Activated CD4-positive, alpha-beta T cell treated with anti-CD3 and anti-CD28 coated beads for 36 hours (primary cell): ENCODE measurements at places on chromosomes 6 and 20.

- H3K36me3 ChIP-seq: peaks cover 61% of the 10 kb centered on the region
- H3K4me3 ChIP-seq: no peak overlapping the region
- H3K4me1 ChIP-seq: peaks cover 17% of the 10 kb centered on the region
- no peaks in the 10 kb centered on the region for H3K27me3 ChIP-seq
- no peak overlapping the region for H3K27ac ChIP-seq
Observed at GRCh38 chr20:47295921-47296426, 60.5 kb downstream of the ZMYND8 start.

GRCh38 chr6:164097551-164098398, 683.3 kb downstream of the QKI start:
- no peaks in the 10 kb centered on the region for H3K36me3 ChIP-seq
- H3K27ac ChIP-seq: no peak overlapping the region
- DNase-seq: no peak
- H3K4me3 ChIP-seq: no peak overlapping the region
- peaks cover 5% of the 10 kb centered on the region for H3K27me3 ChIP-seq

GRCh38 chr20:20373091-20373571, 5.2 kb downstream of the INSM1 start:
- peaks cover 11% of the 10 kb centered on the region for H3K4me1 ChIP-seq
- peaks cover 43% of the 10 kb centered on the region for H3K27me3 ChIP-seq
- no peak overlapping the region for H3K27ac ChIP-seq
- no peak overlapping the region for H3K4me3 ChIP-seq
- peaks cover 5% of the 10 kb centered on the region for H3K36me3 ChIP-seq

- peak; percentile 34 for DNase-seq
- H3K4me3 ChIP-seq: no peak overlapping the region
- peaks cover 31% of the 10 kb centered on the region for H3K27me3 ChIP-seq
- H3K4me1 ChIP-seq: peaks cover 21% of the 10 kb centered on the region
- H3K27ac ChIP-seq: no peak overlapping the region
Observed at GRCh38 chr6:148448369-148449012, 105.9 kb downstream of the SASH1 start.

GRCh38 chr20:38545771-38546170, 35.2 kb upstream of the ADIG start:
- no peaks in the 10 kb centered on the region for H3K27me3 ChIP-seq
- DNase-seq: no peak
- peaks cover 41% of the 10 kb centered on the region for H3K36me3 ChIP-seq

DNA sequence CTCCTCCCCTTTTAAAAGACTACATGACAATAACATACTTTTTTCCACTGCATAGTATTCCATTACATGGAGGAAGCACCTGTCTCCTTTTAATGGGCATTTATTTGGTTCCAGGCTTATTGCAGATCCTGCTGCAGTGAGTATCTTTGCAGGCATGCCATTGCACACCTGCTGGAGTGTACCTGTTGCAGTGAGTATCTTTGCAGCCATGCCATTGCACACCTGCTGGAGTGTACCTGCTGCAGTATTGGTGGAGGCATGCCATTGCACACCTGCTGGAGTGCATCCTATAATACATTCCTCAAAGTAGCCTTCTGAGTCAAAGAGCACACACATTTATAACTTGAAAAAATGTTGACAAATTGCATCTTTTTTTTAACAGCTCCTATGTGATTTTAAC, 1.6 kb downstream of the BFSP1 start:
- no peaks in the 10 kb centered on the region for H3K36me3 ChIP-seq
- no peak overlapping the region for H3K4me3 ChIP-seq
- no peak for DNase-seq
- H3K27ac ChIP-seq: no peak overlapping the region
- peaks cover 8% of the 10 kb centered on the region for H3K27me3 ChIP-seq

DNA sequence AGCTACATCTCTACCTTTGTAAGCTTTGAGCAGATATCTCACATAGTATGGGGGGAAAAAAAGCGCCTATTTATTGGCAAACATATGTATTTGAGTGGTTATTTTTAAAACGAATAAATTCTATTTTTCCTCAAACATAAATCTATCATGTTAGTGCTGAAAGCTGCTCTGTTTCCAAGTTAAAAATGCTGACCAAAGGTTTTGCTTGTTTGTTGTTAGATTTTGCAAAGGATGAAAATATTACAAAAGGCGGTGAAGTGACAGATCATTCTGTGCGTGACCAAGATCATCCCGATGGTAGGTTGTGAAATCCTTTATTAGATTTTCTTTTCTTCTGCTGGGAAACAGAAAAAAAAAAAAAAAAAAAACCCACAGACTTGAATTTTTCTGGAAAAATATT, 605.9 kb downstream of the KIF16B start:
- no peak overlapping the region for H3K4me3 ChIP-seq
- H3K27me3 ChIP-seq: no peaks in the 10 kb centered on the region
- no peak overlapping the region for H3K27ac ChIP-seq
- DNase-seq: no peak
- no peaks in the 10 kb centered on the region for H3K36me3 ChIP-seq
